ENCODE measurements at places on chromosomes 3 and 15.

DNA sequence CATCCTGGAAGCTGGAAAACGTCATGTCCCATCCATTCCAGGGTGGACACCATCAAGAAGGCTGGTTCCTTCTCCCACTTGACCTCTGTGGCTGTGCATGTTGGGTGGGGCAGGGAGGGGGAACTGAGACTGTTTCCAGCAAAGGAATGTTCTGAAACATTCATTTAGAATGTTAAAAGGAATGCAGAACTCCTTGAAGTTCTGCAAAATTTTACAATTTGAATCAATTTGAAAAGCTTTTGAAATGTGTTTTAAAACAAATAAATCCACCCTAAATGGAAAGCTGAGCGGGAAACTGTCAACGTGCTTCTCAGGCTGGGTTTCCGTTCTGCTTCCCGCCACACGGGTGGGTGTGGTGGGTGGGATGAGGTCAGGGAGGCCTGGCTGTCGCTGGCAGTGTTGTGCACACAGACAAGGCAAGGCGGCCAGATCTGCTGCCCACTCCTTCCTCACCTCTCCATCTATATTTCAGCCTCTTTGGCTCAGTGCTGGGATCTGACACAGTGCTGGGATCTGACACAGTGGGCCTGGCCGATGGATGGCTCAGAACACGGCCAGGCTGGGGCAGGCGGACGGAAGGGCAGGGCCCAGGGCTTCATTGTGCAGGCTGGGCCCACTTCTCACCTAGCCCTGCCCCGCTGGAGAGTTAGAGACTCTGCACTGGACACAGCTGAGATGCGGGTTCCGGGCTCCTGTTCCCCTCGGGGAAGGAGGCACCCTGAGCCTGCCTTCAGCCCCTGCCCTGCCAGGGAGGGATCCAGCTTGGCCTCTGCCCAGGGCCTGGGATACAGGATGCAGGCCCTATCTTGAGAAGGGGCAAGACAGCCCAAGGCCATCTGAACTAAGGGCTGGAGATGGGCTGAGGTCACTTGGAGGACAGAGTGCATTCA is 110.4 kb downstream of the TMEM266 start:
- no peak for DNase-seq

DNA sequence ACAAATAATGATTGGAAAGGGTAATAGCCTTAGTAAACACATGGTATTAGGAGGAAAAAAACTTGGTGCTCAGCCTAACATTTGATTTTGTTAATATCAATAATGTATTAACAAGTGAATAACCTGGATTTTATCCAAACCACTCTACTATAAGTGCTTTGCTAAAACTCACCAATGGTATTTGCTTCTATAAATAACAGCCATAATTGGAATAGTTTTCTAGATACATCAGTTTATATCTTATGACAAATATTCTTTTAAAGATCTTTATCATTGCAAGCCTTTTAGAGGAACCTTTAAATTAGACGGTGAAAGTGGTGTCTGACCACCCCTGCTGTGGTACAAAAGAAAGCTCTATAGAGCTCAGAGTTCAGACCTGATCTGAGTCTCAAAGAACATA is 123.9 kb downstream of the SHOX2 start:
- DNase-seq = no peak

DNA sequence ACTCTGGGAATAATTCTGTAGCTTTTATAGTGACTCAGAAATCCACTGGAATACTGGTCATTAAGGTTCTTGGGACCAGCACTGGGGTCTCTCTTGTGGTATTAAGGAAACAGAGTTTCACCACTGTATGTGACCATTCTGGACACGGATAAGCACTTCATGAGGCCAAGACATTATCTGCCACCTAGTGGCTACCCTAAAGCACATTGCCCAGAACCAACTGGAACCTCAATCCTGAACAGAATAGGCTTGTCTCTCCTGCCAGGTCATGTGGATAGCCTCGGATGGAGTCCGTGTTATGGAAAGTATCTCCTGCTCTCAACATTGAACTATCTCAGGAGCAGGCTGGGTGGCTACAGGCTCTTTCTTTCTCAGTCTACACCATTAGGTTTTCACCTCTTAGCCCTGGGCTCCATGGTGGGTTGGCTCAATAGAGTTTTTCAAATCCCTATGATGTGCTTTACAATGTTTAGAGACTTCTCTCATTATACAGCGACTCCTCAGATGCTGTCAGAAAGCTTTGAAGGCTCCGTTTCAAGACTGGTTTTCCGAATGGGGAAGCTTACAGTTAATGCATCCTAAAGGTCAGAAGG is 167.6 kb upstream of the ST8SIA2 start:
- peak; percentile 7 for DNase-seq

GRCh38 chr3:46965151-46965550 is 11.4 kb downstream of the CCDC12 start:
- DNase-seq = no peak

DNA sequence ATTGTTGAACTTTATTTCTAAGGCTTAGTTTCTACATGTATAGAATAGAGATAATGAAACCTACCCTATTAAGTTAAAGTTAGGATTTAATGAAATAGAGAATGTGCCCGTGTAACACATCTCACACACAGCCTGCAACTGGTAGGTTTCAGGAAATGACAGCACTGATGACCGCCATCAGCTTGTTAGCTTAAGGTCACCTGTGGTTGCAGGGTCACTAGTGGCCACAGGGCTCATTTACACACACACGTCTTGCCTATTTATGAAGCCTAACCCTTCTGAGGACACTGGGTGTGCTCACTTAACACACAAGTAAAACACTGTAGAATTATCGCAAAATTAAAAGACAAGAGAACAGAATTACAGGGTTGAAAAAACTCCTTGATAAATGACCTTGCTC is 20.1 kb downstream of the CHRM5 start:
- no peak for DNase-seq

GRCh38 chr15:72203507-72203837 is 5.9 kb upstream of the GRAMD2A start:
- DNase-seq = no peak

DNA sequence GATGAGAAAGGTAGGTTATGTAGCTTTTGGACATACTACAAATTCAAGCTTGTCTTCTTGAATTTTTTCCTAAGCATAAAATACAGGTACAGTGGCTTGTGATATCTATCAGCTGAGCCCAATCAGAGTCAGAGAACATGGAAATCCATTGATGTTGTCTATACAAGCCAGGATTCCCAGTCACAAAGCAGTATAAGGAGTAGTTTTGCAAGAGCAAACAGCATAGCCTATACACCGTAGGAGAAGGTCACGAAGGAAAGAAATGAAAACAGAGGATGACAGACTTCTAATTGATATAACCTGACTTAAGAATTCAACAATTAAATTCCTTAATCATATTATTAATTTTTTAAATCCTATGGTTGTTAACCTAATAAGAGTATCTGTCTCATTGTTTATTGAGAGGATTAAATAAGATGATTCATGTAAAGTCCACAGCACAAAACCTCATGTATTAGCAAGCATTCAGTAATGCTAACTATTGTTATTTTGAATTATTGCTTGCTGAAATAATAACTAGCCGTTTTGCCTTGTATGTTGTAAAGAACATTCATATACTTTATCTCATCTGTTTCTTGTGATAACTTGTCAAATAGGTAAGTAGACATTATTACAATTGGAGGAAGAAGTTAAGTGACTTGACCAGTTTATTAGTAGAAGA is 276.6 kb upstream of the ZPLD1 start:
- no peak for DNase-seq

GRCh38 chr3:89584398-89584797 is 477.0 kb downstream of the EPHA3 start:
- DNase-seq = no peak

GRCh38 chr3:76300746-76301145 is 515.4 kb upstream of the ZNF717 start:
- no peak for DNase-seq

DNA sequence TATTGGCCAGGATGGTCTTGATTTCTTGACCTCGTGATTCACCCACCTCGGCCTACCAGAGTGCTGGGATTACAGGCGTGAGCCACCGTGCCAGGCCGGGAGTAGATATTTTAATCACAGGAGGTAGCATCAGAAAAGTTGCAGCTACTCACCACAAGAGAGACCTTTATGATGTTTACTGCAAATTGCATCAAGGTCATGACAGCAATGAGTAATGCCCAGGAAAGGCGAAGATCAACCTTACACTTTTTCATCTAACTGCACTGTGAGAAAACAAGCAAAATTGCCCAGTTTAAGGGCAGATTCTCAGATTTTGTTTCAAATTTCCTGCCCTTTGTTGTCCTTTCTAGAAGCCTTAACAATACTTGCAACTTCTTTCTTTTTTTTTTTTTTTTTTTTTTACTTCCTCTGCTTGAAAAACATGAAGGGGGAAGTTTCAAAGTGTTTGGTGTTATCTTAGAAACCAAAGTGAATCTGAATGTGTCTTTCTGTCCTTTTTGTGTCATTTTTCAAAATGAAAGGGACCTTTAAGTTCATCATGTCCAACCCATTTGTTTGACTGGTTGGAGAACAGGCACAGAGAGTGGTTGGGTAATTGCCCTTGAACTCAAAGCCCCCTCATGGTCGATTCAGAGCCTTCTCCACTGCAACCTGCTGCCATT is 25.0 kb downstream of the TGFBR2 start:
- DNase-seq = peak; percentile 80

DNA sequence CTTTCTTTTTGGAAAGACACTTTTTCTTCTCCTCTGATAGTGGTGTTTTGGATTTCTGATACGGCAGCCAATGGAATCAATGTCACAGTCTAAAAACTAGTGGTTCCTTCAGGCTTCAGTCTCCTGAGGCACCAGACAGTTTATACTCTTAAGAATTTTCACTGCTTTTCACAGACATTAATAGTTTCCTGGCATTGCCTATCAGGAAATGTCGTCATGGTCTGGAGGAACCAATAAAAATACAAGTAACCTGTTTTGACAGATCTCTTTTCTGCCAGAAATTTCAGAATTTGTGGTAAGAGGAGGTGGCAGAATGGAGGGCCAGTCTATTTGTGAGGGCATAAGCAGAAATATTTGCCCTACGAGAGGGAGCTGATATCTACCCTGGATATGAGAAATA is 44.8 kb downstream of the FILIP1L start:
- DNase-seq = no peak

DNA sequence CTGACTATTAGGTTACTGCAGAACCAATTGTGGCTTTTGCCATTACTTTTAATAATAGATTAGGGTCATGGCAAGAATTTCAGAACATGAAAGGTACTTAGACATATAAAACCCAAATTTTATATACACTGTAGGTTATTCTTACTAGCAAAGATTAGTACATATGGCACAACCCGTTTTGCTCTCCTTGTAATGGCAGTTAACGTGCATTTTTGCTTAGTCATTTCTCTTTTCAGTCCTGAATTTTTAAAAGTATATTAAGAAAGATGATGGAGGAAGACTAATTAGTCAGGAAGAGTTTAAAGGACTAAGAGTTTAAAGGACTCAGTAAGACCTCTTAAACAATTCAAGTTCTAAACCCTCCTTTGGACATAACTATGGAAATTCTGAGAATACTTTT is 114.0 kb downstream of the PEAK1 start:
- DNase-seq = no peak

DNA sequence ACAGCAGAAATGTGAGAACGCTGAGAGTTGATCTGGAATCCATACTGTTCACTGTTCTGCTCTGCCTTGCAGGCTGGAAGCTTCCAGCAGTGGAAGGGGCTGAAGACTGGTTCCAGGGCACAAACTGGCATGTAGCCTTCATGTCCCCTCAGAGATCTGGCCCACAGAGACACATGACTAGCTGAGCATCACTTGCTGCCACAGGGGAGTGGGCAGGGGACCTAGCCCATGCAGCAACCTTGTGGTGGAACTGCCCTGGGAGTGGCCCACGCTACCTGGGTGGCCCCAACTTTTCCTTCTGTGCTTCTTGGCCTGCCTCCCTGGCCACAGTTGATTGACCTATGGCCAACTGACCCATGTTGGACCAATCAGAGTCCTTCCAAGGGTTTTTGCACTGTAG is 98.1 kb downstream of the TPRA1 start:
- DNase-seq = no peak

- no peak for DNase-seq
Measured at GRCh38 chr15:37087131-37087588, 13.2 kb downstream of the MEIS2 start.

GRCh38 chr3:53134631-53135232 is 4.5 kb upstream of the RFT1 start:
- peak; percentile 75 for DNase-seq

- DNase-seq = no peak
Measured at GRCh38 chr3:191750618-191751017, 289.7 kb downstream of the PYDC2 start.

- no peak for DNase-seq
Measured at GRCh38 chr3:5918626-5919025, 731.1 kb downstream of the EDEM1 start.

DNA sequence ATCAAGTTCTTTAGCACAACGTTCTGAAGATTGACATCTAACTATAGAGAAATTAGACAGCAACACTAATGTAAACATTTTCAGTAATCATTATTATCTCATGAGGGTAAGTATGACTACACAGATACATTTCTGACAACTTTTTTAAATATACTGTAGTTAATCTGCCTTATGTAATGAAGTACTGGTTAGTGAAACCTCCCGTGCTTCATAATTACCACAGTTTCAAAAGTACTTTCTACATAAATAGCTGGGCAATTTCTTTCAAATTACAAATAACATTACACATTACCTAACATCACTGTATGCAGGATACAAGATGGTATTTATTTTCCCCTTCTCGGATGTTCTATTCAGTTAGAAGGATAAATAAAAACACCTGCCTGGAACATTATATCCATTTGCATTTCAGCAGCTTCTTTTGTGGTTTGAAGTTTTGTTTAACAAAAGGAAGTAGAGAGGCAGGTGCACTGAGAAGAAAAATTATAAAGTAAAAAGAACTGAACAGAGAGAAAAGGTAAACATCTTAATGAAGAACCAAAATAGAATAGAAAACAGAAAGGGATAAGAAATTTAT is 1241.5 kb upstream of the GBE1 start:
- DNase-seq = no peak

- no peak for DNase-seq
Measured at GRCh38 chr15:89034305-89034704, 54.0 kb upstream of the ABHD2 start.

DNA sequence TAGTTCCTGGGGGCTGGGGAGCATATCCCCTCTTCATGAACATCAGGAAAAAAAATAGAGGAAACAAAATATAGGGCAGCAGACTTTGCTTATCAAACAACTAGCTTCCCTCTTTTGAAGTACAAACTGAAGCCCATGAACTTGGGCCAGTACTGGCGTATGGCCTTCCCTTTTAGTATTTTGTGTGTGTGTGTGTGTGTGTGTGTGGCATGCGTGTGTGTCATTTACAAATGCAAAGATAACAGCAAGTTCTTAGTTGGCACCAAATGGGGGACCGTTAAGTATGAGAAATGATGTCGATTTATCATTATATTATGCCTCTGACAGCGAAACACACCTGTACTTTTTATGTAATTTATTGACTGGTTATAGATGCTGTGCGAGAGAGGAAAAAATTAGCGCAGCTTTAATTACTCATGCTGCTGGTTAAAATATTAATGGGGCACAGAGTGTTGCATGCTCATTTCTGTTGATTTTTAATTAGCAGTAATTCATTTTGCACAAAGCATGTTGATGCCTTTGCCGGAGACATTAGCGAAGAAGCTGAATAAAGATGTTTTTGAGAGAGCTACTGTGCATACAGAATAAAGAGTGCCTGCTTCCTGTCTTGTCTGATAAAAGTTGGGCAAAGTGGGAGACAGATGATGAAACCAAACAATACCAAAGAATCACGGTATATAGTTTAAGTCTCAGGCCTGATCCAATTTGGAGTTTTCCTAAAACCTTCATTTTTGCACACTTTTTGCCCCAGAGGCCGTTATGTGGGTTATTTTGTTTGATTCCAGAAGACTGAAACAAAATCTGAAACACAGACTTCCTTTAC is 297.1 kb downstream of the SATB1 start:
- no peak for DNase-seq

- DNase-seq = peak; percentile 70
Measured at GRCh38 chr3:56702490-56703315, 19.6 kb upstream of the TASOR start.
